ENCODE measurements at places on chromosomes 11 and 22.

GRCh38 chr11:112343368-112344039 is 82.8 kb upstream of the PLET1 start:
- DNase-seq, result no peak

GRCh38 chr11:57318178-57318577 is 6.6 kb downstream of the TNKS1BP1 start:
- DNase-seq, result no peak

DNA sequence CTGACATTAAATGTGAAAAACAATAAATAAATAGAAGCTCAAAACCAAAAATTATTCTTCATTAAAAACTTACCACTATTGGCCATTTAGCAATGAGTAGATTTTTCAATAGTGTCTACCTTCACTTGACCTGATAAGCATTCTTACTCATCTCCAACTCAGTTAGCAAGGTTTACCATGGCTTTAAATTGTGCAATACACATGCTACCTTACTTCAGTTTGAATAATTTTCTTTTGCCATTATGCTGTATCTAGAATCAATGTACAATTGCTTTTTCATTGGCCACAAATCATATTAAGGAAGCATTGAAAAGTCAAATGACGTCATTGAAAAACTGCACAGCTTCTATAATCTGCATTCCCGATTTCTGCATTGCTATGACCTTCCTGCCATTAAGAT is 64.9 kb downstream of the SVIP start:
- DNase-seq, result no peak

- DNase-seq, result no peak
Measured at GRCh38 chr11:76856571-76856970, 4.1 kb upstream of the ACER3 start.

DNA sequence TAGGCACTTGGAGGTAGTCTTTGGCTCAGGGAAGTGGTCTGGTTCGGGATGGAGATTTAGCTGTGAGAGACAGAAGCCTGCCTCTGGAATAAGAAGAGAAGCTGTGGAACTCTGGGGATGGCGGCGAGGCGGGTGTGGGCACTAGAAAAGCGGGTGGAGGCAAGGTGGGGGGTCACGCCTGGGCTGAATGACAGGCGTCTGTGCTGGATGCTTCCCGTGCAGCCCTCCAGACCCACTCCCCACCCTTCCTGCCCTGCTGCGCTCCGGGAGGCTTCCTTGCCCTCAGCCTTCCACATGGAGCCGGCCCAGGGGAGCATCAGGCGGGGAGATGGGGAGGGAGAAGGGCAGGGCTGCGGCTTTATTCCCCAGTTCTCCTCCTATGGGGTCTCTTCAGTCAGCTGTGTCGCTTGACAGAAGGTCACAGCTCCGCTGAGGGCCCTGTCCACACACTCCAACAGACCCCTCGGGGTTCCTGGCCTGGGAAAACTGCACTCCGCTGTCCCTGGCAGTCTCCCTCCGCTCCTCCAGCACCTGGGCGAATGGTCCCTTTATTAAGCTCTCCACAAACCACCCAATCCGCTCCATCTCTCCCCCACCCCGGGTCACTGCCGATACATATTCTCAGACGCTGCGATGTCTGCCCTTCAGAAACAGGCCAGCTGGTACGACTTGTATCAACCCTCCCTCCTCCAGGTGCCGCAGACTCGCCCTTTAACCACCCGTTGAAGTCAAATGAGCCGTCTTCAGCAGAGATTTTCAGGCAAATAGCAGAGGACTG is 6.2 kb downstream of the DNAJB13 start:
- DNase-seq, result peak; percentile 72
